ENCODE measurements at places on chromosomes 7 and 10.

DNA sequence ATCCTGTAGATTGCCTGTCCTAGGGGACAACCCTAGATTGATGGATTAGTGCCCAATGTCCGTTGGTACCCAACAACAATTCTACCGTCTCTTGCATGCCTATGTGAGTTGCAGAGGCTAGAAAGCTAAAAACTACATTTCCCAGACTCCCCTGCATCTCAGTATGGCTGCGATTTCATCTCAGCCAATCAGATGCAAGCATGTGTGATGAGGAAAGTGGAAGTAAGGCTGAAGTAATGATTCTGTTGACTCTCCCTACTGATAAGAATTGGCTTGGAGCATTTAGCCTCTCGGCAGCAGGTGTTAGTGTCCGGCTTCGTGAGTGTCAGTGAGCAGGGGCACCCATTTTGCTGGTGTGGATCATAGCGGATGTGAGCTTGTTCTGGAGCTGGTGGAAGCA, 171.9 kb downstream of the FGFR2 start:
- DNase-seq, result no peak

DNA sequence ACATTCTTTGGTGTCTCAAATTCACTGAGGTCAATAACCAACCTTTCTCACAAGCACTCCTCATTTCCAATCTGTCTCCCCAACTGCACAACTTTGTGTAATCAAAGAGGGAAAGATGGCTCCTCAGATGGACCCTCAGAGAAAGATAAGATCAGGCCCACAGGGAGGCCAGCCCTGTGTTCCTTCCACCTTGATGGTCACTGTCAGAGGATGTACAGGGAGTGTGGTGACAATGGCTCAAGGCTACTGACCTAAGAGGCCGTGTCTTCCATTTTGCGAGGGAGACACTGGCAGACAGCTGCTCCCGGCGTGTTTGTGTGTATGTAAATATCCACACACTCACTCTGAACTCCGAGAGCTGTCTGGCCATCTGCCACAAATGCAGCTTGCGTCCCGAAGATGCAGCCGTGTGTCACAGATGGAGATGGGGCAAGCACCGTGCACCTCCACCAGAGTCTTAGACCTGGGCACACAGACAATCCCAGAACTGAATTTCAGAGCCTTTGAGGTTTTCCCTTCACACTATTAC, 712.1 kb upstream of the NRP1 start:
- no peak for DNase-seq

GRCh38 chr7:155360495-155361345, 63.0 kb downstream of the INSIG1 start:
- no peak for DNase-seq

DNA sequence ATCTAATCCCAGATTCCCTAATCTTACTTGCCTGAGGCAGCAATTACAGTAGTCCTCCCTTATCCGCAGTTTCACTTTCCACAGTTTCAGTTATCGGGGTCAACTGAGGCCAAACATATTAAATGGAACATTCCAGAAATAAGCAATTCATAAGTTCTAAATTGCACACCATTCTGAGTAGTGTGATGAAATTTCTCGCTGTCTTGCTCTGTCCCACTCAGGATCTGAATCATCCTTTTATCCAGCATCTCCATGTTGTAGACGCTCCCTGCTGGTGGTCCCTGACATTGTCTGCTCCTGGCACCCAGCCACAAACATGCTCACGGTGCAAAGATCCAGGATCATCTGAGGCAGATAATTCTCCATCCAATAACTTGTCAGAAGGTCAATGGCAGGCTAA, 128.7 kb upstream of the CXCL12 start:
- no peak for DNase-seq

DNA sequence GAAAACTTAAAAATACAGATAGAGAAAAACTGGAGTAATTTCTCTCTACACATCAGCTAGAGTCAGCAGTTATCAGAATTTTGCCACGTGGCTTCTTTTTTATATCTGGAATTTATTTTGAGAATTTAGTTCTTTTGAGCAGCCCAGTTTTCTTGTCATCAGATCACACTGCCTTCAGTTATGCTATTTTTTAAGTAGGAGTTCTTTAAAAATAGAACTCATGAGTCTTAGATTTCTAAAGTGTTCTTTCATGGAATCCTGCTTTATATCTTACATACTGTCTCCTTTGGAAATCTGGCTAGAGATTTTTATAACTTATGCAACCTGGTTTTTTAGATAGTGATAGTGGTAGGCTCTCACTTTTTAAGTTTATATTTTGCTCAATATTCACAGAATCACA, 24.2 kb downstream of the AGR2 start:
- no peak for DNase-seq
